ENCODE measurements at places on chromosomes 2 and 18.

DNA sequence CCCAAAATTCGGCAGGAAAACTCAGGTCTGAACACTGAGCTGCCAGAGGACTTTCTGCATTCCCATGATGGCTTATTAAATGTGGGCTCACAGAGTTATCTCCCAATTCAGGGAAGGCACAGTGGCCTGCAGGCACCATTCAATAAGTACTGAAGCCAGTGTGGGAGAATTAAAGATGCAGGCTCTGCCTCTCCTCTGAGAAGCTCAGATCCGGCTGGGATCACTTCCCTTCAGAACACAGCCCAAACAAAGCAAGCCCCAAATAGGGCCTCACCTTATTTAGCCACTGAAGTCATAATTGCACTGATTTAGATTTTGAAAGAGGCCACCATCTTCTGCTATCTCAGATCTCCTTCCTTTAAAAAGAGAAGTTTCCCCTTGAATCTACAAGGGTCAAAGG is 94.3 kb downstream of the MAPK4 start:
- DNase-seq, result no peak

DNA sequence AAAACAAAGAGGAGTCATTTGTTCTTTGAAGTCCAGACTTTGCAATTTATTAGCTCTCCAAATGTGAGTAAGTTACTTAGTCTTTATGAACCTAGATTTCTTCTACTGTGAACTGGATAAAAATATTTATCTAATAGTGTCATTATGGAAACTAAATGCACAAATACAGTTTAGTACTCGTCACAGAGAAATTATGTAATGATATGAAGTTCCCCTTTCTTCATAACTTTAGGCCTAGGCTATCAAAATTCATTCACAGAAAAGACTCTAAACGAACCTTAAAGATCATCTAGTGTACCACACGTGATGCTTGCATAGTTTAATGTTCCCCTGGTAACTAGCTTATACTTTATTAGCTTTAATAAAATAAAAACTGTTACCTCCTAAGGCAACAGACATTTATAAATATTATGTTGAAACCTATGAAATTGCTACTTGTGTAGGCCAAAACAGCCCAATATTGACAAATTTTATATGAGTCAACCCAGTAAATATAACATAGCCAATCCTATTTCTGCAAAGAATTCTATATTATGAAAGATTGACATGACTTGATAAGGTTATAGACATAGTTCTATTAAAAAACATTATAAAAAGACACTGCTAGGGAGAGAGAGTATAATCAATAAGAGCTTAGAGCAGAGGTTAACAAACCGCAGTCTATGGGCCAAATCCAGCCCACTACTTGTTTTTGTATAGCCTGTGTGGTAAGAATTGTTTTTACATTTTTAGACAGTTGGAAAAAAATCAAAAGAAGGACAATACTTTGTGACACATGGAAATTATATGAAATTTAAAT is 44.9 kb upstream of the ITPRID2 start:
- DNase-seq, result no peak

DNA sequence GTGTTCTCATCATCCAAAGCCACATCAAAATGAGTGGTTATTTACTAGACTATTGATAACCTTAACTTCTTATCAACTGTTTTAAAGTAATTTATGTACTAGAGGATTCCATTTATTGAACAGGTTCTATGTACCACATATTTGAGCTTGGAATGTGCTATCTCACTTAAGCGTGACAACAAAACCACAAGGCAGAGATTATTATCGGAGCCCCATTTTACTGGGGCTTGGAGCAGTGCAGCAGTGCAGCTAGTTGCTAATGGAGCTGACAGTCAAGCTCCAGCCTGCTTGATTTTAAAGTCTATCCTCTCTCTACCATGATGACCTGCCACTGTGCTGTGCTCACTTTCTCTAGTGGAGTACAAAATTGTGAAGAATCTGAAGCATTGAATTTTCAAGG is 24.6 kb downstream of the GCG start:
- no peak for DNase-seq

DNA sequence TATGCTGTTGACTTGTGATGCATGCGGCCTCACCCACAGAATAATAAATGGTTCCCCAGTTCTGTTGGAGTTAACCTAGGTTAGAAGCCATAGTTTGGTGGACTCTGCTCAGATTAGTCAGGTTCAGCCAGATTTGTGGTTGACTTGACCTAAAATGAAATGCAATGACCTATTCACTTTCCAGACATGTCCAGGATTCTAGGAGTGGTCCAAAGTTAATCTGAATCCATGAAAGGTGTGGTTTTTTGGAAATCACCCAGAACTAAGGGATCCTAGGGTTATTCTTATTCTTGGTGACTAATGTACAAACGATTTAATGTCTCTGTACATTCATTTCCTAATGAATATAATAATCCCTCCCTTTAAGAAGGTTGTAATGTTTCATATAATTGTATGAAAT is 88.9 kb upstream of the RBBP8 start:
- no peak for DNase-seq

- DNase-seq, result no peak
Measured at GRCh38 chr18:69172046-69172445, 228.6 kb upstream of the DOK6 start.

- no peak for DNase-seq
Measured at GRCh38 chr18:8116341-8117005, 492.8 kb upstream of the RAB12 start.

- no peak for DNase-seq
Measured at GRCh38 chr2:69943843-69944525, 17.4 kb downstream of the ASPRV1 start.

DNA sequence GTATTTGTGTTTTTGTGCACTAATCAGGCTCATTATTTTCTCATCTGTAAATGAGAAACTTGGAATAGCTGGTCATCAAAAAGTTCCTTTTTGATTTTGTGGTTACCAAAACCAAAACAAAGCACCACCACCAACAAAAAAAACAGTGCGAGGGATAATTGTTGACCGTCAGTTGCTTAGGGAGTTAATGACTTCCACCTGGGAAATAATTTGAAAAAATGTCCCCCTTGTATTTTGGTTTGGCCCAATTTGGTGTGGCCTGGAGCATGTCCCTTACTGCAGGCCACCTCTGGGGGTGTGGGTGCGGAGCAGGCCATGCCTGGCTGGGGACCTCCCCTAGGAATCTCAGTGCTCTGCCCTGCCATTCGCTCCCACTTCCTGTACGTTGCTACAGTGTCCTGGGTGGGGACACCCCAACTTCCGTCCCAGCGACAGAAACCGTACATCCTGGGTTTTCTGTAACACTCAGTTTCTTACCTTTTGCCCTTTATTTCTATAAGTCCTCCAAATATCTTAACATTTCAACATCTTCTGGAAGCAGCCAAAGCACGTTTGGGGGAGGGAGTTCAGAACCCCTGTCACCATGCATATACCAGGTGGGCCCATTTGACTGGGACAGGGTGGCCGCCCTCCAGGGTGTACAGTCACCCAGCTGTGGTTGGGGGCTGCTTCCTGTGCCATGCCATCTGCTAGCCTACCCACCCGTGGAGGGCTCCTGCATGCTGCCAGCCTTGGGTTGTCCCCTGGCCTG is 31.3 kb downstream of the NCK2 start:
- no peak for DNase-seq

- DNase-seq, result no peak
Measured at GRCh38 chr2:11711751-11712150, 34.7 kb upstream of the LPIN1 start.

DNA sequence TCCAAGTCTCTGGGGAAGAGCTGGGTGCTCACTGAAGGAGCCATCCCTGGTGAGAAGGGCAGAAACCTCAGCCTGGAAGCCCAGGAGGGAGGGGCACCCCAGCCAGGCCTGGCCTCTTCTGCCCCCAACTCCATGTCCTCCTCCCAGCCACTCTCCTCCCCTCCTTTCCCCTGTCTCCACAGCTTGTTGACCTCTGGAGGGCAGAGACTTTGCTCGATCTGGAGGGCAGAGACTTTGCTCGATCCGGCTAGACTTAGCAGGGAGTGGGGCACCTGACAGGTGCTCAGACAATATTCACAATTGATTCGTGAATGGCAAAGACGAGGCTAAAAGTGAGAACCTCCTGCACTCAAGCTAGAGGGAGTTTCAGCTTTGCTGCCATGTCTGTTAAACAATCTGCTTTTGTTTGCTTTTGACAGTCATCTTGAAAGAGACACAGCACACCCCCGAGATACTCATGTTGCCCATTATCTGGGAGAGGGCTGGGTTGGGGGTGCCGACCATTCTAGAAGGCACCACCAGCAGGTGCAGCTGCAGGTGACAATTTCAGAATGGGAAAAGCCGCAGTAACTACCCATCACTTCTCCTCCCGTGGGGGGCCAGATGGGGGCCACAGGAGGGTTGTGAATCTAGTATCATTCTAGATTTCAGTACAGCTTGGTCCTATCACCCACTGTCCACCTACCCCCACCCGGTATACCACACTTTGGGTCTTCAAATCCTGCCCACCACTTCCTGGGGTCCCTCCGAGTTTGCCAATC is 54.8 kb downstream of the DNMT3A start:
- no peak for DNase-seq

DNA sequence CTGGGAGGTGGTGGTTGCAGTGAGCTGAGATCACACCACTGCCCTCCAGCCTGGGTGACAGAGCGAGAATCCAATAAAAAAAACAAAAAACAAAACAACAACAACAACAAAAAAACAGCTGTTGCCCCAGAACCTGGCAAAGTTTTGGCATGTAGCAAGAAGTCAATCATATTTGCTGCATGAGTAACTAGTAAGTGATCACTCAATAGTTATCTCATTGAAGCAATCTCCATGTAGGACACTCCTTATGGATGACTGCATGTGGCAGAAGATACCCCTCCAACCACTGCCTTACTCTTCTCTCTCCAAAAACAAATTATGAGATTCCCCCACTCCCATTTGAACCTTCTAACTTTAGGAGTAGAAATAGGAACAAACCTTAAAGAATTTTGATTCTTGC is 113.7 kb downstream of the TTC27 start:
- no peak for DNase-seq

- DNase-seq, result no peak
Measured at GRCh38 chr2:156476021-156476849, 40.1 kb downstream of the GPD2 start.

- no peak for DNase-seq
Measured at GRCh38 chr2:71796174-71796593, 342.8 kb downstream of the DYSF start.

DNA sequence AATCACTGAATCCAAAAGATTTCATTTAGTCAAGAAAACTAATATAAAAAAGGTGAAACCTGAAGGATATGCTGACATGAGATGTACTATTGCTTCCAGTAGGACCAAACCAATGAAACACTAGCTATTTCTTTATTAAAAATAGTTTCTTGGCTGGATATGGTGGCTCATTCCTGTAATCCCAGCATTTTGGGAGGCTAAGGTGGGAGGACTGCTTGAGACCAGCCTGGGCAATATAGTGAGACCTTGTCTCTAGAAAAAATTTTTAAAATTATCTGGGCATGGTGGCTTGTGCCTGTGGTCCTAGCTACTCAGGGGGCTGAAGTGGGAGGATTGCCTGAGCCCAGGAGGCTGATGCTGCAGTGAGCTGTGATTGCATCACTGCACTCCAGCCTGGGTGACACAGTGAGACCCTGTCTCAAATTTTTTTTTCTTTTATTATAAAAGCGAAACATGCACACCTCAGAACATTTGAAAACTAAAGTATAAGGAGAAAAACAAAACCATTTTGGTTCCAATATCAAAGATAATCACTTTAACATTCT is 266.2 kb downstream of the TGIF1 start:
- DNase-seq, result no peak

- DNase-seq, result no peak
Measured at GRCh38 chr2:133484106-133484505, 84.2 kb downstream of the NCKAP5 start.

Measured in NCI-H1048 (cell line).